ENCODE measurements at places on chromosomes 3 and 15.

DNA sequence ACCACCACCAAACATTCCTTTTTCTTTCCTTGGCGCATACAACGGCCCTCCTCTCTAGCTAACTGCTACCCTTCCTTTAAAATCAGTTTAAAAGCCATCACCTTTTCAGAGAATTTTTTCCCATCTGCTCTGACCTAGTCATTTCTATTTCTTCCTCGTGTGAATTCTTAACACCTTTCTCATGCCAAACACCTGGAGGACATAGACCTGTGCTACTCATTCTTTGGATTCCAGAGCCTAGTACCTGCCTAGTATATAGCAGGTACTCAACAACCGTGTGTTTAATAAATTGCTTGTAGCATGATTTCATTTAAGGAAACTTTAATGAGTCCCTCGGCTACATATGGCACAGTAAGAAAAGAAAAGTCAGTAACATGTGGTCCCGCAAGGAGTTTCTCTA, 2.0 kb upstream of the TPM1 start:
- no peak for DNase-seq

GRCh38 chr15:57903626-57904025, 161.9 kb downstream of the ALDH1A2 start:
- DNase-seq: no peak

- no peak for DNase-seq
Measured at GRCh38 chr15:79526376-79526775, 94.2 kb downstream of the MINAR1 start.

DNA sequence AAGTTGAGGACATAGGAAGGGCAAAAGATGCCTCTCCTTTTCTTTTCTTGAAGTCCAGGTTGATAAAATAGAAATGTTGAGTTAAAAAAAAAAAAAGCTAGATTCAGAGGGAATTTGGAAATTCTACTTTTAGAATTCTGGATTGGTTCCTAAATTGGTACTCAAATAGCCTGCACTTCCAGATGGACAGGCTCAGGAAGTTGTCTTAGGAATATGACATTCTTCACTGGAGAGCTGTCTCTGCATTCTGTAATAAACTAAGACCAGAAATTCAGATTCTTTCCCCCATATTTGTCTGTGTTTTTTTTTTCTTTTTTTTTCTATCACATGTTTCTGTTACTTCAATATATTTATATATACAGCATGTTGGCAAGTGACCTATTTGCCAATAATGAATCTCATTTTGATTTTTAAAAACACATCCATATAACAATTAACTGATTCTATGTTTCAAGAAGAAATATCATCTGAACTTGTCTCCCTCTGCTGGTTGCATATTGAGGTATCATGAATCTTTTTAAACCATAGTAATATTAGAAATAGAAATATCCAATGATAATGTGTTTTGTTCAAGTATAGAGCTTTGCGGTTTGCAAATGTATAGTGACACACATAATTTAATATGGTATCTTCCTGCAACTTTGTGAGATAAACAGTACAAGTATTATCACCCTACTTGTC, 8.5 kb upstream of the LSAMP start:
- DNase-seq: no peak

GRCh38 chr15:70618929-70619328, 144.4 kb downstream of the UACA start:
- DNase-seq: no peak
